SK-N-MC (cell line): ENCODE measurements at places on chromosomes 12 and 14.

DNA sequence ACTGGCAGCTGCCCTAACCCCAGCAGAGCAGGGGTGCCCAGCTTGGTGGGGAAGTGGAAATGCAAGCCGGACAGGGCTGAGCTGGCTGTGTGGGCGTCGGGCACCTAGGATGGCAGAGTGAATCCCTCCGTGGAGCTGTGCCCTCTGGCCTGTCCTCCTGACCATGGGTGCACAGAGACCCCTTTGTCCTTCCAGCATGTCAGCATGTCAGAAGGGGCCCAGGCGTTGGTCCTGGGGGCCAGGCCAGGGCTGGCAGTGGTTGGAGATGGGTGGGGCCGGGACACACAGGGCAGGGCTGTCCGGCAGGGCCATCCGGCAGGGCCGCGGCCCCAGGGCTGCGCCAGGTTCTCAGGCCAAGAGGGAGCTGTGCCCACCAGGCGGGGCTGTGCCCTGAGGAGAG, 8.8 kb upstream of the TEX22 start:
- DNase-seq, result no peak

- no peak for DNase-seq
Observed at GRCh38 chr12:57146961-57147944, at the start of gene LRP1-AS. Gene LRP1-AS (minus strand): TSS chr12:57147619.

- DNase-seq, result no peak
Observed at GRCh38 chr12:118503476-118503875, 127.1 kb downstream of the SUDS3 start.

DNA sequence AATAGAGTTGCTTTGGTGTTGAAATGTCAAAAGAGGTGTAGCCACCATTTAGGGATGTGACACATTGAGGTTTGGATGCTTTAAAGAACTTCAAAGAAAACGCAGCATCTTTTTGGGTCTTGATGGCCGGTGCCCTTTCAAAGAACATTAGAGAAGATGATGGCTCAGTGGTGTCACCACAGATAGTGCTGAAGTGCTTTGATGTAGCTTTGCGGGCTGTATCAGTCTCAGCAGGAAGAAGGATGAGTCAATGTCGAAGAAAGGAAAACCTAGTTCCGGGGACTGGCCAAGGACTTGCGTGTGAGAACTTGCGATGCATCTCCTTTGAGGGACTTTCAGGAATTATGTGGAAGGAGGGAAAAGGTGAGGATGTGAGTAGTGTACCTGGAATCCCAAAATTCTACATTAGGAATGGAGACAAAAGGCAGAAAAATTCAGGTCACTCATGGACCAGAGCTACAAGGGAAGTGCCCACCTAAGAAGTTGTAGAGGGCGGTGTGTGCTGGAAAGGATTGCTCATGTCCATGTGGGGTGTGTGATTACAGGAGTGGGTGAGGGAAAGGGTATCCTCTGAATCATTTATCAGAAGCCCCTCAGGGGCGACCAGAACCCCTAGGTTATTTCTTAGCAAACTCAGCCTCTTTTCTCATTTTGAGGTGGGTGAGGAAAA, 39.7 kb upstream of the GZMB start:
- DNase-seq, result no peak

DNA sequence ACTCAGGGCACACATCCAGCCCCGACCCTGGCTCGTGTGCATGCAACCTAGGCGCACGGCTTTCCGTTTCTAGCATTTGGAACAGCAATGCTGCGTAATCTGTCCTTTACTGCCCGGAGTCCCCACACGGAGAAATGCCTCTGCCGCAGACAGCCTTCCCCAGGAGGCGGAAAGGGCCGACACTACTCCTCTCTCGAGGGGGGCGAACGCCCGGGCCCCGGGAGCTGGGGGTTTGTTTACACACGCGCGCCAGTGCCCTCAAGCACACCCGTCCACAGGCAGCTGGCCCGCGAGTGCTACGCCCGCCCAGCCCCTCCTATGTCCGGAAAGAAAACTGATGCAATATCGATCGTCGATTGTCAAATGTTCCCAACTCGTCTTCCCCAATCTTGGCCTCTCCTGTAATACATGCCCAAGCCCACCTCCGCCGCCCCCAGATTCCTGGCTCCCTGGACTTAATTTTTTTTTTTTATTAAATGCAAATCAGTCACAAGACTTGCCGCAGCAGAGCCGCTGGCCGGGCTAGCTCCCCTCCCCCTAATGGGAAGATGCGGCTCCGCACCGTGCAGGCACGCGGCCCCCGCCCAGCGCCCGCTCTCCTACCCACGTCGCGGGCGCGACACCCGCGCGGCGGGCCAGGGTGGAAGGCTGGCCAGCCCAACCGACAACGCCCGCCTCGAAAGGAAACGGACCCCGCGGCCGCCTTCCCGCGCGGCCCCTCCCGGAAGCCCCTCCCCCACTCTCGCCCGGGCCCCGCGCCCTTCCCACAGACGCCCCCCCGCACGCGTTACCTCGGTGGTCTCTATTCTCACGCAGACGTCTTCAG, 642 bp downstream of the SLC38A2 start:
- no peak for DNase-seq

DNA sequence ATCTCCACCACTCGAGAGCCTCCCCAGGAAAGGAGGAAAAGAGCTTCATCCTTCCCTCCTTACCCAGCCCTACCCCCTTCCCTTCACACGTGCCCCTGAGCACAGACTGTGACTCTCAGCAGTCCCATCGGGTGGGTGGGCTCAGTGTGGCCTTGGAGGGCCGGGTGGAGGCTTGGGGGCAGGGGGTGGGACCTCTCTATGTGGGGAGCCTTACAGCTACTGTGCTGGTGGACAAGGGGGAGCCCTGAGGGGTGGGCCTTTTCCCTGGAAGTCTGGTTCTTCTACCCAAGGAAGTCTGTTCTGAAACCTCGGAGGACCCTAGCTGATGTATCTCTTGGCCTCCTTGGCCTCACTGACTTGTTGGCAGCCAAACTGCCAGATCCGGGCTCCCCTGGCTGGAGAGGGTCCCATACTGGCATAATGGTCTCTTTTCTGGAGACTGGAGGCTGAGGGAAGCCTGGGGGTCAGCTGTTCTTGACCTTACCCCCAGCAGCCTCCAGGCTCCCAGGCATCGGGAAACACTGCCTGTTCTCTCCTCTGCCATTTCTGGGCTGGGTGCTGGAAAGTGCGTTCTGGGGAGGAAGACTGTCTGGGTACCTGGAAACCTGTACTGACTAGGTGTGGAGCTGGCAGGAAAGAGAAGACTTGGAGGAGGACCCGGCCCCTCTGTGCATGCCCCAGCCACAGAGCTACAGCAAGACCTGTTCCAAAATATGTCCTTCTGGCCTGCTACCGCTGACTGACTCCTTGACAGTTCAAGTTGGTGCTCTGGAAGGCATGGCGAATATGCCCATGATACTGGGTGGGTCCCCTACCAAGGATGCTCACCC, 7.6 kb downstream of the VASH1 start:
- no peak for DNase-seq

- DNase-seq, result no peak
Observed at GRCh38 chr14:22383515-22384166, 205.4 kb downstream of the DAD1 start.

DNA sequence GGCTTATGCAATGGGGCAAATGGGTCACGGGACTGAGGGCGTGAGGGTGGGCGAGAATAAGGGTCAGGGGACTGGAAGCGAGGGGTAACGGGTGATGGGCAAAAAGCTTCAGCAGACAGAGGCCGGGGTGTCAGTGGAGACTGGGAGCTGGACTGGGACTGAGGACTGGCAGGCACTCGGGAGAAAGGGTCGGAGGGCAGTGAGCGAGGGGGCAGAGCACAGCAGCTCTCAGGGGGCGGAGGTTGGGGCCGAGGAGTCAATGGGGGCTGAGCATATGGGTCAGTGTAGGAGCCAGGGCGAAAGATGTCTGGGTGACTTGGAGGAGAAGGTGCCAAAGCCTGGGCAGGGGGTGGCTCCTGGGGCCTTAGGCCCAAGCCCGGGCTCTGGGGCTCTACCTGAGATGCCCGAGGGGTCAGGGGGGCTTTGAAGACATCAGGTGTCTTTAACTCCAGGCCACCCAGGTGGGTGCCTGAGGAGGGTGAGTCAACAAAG, 20.2 kb downstream of the KMT2D start:
- no peak for DNase-seq

DNA sequence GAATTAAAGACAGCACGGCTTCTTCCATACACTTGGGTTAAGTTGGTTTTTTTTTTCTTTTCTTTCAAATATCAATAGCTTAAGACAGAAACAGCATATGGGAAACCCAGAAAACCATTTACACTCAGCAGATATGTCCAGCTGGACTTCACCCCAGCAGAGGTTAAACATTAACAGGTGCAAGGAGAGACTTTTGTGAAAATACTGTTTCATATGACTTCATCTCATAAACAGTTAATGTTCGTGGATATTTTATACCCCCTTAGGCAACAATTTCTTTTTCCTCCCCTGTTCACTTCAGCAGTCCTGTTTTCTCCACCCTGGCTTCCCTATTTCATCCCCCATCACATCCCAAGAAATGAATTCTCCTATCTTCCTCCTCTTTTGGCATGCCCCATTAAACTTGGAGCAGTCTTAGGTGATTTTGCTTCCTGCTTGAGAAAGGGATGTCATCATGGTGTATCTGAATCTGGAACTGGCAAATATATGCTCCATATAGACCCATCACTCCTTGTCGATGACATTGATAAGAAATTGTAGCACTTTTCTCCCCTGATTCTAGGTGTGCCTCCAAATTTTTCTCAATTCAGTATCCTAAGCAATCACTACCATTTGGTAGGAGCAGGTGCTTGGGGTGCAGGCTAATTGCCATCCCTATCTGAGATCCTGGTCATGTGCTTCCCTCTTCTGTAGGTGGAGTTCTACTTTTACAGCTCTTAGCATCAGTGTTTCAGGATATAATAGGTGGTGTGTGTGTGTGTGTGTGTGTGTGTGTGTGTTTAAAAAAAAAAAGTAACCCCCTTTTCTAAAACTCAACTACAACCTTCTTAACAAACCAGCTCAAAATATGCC, 67.9 kb downstream of the BMP4 start:
- no peak for DNase-seq

DNA sequence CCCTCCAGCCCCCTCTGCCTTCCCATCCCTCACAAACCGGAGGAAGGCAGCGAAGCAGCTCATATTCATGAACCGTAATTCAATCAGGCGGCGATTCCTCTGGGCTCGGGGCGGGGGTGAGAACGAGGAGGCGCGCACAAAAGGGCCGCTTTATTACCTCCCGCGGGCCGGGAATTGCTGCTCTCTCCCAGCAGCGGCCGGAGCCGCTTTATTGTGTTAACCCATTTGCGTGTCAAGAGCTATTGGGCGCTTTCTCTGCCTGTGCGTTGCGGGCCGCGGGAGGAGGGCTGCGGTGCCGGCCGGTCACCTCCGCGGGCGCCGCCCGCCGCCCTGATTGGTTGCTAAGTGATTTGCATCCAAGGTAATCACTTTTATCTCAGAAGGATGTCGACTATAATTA, 4.8 kb downstream of the FAM222A start:
- DNase-seq, result no peak

- no peak for DNase-seq
Observed at GRCh38 chr12:114850661-114851275, 166.8 kb upstream of the TBX3 start.

- no peak for DNase-seq
Observed at GRCh38 chr12:81365284-81365683, 287.4 kb downstream of the ACSS3 start.

- DNase-seq, result no peak
Observed at GRCh38 chr14:95314609-95315008, 5.1 kb downstream of the CLMN start.

DNA sequence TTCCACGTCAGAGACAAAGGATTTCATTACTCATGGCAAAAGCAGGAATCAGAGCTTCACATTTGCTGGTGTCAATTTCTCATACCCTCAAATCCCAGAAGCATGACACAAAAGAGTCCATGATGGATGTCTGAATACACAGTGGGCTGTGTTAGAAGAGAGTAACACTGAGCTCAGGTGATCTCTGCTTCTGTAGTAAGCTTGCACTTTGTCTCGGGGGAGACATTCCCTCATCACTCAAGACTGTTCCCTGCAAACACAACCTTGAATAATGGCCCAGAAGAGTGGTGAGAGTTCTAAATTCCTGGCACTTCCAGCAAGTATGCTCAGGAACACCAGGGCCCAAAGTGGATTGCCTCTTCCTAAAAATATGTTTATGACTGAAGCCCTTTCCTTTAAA, 1787.2 kb upstream of the SEL1L start:
- no peak for DNase-seq

DNA sequence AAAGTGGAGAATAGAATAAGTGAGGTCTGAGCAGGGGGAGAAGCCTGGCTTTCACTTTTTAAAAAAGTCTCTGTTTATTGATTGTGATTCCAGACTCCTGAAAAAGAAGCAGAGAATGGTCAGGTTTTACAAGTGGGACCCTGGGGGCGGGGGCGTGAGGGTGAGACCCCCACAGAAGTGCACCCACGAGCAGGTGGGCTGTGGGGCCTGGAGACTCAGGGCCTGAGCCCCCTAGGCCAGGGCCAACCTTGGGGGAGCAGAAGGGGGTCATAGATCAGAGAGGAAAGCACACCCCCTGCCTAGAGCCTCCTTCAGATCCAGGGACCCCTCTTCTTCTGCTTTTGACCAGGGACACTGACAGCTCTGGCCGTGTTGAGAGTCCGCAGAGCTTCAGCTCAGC, 180.3 kb downstream of the ADGRD1 start:
- no peak for DNase-seq
